ENCODE measurements at places on chromosomes 5 and 9.

- DNase-seq: no peak
Measured at GRCh38 chr9:133169102-133169501, 5.4 kb upstream of the GBGT1 start.

GRCh38 chr9:34272101-34272541, 56.9 kb downstream of the KIF24 start:
- DNase-seq: no peak

GRCh38 chr9:37410969-37411785, 11.3 kb upstream of the GRHPR start:
- no peak for DNase-seq

DNA sequence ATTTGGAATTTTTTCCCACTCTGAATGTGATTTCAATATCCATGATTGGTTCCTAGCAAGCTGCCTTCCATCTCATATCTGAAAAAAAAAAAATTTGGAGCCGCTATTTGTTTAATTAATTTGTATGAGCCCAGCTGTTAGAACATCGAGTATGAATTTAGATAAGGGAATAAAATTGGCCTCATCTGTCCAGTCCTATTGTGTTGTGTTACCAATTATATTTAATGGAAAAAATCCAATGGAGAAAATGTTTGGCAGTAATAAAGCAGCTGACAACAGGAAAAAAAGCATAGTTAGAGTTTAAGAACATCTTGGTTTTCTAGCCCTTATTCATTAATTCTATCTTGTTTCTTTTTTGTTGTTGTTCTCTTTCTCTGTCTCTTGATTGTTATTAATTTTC, 735.6 kb upstream of the RIOK2 start:
- DNase-seq: no peak

DNA sequence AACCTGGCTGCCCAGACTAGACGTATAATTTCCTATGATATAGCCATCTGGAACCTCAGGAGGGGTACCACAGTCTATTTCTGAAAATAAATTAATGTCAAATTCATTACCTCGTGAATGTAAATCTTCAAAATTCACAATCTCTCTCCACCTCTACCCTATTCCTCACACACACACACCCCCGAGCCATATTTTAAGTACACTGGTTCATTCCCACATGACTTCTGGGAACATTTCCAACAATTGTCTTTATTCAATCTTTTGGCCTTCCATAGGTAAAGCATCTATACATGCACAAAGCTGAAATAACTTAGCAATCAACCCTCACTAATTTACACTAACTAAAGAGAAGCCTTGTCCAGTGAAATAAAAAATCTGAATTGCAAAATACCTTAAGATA, 32.7 kb downstream of the SUSD1 start:
- no peak for DNase-seq

GRCh38 chr5:873328-873727, 19.3 kb downstream of the BRD9 start:
- DNase-seq: no peak

- no peak for DNase-seq
Measured at GRCh38 chr5:143101725-143102386, 301.6 kb downstream of the NR3C1 start.

DNA sequence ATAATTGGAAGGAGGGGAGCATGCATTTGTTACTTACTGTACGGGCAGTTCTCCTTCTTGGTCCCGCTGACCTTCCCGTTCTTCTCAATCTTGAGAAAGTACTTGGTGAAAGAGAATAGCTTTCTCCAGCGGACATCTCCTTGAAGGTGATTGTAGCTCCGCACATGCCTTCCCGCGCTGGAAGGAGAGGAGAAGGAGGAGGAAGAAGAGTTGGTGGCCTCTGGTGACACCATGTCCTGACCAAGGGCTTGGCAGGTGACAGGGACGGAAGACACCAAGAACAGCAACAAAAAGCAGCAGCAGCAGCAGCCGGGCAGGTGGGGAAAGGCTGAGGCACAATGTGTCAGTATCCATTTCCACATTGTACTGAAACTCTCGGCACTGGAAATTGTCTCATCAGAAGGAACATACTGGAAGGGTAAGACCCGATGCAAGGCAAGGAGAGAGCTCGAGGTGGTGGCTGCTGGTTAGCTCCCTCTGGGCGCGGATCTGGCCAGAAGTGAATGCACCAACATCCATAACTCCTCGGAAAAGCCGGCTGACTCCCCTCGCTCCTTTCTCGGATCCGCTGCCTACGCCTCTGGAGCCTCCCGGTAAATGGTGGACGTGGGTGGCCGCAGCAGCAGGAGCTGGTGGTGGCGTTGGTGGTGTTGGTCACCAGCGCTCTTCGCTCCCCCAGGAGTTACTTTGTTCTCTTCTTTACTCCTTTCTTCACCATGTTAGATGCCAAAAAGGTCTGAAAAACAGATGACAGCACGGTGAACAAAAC, 715 bp downstream of the FGF10 start:
- no peak for DNase-seq

- DNase-seq: no peak
Measured at GRCh38 chr5:145237843-145238242, 597.3 kb downstream of the PRELID2 start.

DNA sequence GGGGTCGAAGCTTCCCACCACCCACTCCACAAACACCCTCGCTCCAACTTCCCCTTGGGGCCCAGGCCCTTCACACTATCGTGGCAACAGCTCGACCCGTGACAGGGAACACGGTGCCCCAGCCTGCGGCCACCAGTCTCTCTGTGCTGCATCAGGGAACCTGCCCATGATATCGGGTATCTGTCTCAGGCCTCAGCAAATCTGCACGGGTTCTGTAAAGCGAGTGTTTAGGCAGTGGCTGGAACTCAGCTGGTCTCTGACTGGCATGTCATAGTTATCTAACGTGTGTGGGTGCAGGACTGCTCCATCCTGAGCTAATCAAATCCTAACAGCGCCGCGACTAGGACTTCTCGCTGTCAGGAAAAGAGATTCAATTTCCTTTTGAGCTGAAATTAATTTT, 42.9 kb downstream of the DBH start:
- DNase-seq: no peak

DNA sequence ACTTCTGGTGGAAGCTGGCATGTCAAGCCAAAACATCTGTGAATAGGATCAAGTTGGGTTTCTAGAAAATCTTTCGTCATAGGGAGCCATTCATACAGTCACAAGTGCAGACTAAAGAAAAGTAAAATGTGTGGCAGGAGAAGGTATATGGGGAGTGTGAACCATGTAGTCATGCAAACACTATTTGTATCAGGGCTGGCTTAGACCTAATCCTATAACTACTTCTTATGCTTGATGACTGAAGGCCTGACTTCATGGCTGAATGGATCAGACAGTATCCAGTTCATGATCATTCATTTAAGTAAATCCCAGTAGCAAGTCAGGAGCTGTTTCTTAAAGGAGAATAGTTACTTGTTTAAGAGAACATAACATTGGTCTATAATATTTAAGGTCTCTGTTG, 63.8 kb upstream of the DAPK1 start:
- DNase-seq: no peak

GRCh38 chr5:169160405-169160901, 140.5 kb downstream of the SLIT3 start:
- DNase-seq: no peak

DNA sequence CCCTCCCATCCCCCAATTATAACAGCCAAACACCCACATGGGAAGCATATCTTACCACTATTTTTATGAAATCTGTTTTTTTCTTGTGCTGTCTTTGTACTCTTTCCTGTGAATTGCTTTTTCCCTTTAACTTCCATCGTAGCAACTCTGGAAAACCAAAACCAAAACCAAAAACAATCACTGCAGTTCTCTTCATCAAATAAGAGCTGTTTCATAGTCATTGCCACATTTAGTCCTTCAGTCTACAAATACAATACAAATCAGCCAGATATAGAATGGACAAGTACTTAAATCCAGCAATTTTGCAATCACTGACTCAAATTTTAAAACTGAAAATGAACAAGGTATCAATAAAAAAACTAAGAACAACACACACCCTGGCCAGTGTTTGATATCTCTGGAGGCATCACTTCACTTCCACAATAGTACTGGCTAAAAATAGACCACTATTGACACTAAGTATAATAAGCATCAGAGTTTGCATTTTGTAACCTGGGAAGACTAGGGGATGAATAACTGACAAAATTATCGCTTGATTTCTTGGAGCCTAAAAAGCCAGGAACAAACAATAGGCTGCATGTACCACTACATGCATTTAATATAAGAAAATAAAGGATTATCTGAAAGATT, 5.4 kb downstream of the PUM3 start:
- no peak for DNase-seq

DNA sequence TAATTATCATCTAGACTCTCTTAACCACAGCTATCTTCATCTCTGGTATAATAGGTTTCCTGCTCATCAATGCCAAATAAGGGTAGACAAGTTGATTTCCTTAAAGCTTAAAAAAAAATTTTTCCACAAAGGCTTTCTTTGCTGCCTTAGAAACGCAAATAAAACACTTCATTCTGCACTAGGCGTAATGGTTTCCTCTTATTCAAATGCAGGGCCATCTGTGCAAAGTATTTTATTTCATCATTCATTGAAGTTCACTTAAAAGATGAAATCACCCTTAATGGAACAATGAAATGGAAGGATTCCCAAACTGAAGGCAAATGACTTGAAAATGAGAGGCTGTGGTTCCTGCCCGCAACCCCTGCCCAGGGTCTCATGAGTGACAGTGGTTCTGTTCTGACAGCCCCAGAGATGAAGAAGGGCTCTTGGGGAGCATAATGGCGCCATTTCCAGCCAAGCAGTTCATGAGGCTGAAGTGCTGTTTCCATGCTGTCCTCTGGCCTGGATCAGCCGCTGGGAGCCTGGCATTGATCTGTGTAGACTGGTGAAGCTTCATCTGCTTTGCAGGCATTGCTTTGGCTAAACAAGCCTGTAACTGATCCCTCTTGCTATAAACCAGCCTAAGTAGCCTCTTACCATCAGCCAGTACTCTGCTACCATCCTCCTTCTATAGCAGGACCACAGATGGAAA, 276.9 kb upstream of the WWC1 start:
- DNase-seq: no peak

DNA sequence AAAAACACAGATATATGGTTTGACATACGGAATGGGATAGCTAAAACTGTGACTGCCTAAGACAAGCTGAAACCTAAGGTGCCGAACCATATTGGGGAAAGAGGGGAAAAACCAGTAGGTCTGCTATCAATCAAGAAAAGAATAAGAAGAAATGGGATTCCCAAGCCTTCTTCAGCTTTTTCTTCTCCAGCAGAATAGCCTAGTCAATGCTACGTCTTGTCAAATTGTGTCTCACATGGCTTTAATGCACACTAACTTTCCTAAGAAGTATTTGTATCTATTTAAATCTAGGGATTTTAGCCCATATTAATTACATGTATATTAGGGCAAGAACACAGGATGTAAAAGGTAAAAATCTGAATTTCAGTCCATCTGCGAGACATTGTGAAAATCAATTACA, 797 bp upstream of the FBXO38 start:
- no peak for DNase-seq

- DNase-seq: no peak
Measured at GRCh38 chr5:16578474-16578883, 38.3 kb downstream of the RETREG1 start.

GRCh38 chr9:19193029-19193324, 37.5 kb upstream of the DENND4C start:
- no peak for DNase-seq

Measured in stimulated activated CD8-positive, alpha-beta memory T cell treated with anti-CD3 and anti-CD28 coated beads, Interleukin-4, amount 100 ng/mL, for 1 hour (primary cell).